Effector memory CD4-positive, alpha-beta T cell (primary cell): ENCODE measurements at places on chromosomes 4 and X.

DNA sequence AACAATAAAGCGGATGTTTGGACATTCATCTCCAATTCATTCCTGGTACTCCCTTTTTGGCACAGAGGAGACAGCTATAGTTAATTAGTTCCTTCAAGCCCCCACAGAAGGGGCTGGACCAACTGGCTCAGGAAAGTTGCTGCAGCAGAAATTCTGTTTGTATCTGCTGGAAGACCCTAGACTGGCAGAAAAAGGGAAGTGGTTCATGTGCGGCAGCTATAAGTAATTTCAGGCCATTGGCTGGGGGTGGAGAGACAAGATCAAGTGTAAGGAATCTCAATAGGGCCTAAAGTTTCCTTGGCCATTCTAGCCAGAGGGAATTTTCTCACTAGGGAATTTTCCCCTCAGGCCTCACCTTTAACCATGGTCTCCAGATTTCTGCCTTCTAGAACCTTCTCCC, 89.9 kb upstream of the DHX15 start:
- DNase-seq: no peak

DNA sequence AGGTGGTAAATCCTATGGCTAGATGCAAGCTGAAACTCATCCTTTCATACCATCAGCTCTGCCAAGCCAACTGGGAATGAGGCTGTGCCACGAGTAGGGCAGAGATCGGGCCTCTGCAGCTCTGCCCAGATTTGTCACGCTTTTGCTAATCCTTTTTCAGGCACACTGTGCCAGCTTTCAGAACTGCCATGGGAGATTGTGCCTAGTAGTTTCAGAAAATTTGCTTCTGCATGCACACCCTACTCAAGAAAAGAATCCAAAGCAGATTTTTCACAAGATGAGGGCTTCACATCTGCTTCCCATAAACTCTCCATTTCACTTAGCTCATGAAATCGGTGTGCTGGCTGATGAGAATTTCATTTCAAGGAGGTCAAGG, 3.3 kb upstream of the ADH7 start:
- DNase-seq: no peak

DNA sequence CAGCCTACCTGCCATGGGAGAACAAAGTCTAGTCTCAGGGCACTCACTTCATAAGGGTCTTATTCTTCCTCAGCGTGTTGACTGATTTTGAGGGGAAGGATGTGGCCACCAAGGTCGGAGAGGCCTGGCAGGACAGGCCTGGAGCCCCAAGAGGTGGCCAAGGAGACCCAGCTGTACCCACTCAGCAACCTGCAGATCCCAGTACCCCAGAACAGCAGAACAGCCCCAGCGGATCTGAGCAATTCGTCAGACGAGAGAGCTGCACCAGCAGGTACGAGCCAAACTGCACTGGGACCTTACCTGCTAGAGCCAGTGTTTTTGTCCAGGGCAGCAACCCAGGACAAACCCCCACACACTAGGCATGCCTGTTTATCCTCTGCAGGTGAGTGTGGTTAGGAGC, 34.3 kb downstream of the PNMA5 start:
- DNase-seq: no peak

- no peak for DNase-seq
Measured at GRCh38 chr4:83748711-83749110, 212.8 kb downstream of the GPAT3 start.

GRCh38 chr4:174616661-174617060, 94.4 kb upstream of the HPGD start:
- DNase-seq: no peak

- DNase-seq: no peak
Measured at GRCh38 chrX:51847463-51847862, 46.0 kb upstream of the MAGED1 start.

GRCh38 chr4:108828620-108829019, 65.8 kb upstream of the ETNPPL start:
- DNase-seq: no peak

GRCh38 chr4:2900741-2901140, 57.1 kb downstream of the ADD1 start:
- DNase-seq: no peak

DNA sequence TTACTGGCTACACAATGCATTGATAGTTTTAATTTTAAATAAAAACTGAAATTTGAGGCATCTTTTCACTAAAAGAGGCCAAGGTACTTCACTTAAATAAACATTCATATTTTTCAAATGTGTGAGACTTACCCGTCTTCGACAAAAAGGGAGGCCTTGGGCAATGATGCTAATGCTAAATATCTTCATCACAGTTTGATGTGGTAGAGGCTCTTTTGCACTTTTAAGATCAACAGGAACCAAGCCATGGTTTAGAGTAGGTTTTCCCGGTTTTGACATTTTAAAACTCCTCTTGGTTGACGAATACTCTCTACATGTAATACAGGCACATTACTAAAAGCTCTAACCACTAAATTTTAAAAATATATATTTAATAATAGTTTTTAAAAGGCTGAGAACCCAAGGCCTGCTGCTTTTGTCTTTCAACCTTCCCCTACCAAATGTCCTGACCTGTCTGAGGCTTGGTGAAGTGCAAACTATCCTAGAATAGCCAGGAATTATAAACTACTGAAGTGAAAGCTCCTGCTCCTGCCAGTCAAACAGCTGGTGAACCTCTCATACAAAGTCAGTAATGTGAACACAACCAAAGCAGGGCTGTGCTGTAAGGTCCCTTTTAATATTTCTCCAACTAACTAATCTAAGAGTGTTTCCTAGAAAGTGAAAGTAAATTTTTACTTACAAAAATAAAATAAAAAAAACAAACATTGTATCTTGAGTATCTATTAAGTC, 153.7 kb downstream of the FBXW7 start:
- no peak for DNase-seq

GRCh38 chr4:167428156-167428555, 193.9 kb upstream of the SPOCK3 start:
- DNase-seq: no peak

DNA sequence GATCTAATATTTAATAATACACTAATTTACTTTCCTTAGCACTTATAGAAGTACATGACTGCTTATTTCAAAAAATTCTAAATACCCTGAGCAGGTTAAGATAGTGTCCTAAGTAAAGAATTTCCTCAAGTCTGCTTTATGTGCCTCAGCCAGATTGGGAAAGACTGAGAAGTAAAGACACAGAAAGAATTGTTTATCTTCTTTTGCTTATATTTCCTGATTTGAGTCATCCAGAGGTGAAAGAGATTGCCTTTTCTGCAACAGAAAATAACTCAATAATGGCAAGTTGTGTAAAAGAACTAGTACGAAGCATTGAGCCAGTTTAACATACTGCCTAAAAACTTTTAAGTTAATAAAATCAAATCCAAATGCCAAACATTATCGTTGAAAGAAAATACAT, 45.0 kb downstream of the NAF1 start:
- DNase-seq: no peak

GRCh38 chr4:17817027-17817426, 6.2 kb downstream of the NCAPG start:
- no peak for DNase-seq

DNA sequence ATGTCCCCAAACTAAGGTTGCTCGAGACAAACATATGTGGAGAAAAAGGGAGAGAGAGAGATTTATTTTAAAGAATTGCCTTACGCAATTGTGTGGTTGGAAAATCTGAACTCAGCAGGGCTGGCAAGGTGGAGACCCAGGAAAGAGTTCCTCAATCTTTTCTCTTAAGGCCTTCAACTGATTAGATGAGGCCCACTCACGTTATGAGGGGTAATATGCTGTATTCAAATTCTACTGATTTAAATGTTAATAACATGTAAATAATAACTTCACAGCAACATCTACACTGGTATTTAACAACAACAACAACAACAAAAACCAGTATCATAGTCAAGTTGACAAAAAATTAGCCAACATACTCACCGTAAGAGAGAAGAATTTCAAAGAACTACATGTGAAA, 14.6 kb downstream of the SERPINA7 start:
- no peak for DNase-seq

DNA sequence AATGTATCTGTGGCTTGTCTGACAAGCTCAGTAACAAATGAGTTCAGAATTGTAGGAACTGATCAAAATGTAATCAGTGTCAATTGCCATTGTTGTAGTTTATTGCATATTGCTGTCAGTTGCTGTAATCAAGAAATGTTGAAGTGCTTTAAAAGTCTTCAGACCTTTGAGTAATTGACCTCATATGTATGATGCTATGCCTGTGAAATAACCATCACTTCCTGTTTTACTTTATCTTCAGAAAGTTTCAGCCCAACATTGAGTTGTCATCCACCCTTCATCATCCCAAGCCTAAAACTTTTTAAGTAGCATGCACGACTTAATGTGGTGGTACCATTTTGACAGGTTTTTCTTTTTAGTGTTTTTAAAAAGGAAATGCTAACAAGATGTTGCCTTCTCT, 212.4 kb downstream of the ARHGAP10 start:
- no peak for DNase-seq

- no peak for DNase-seq
Measured at GRCh38 chr4:106746451-106746850, 289.7 kb downstream of the DKK2 start.

DNA sequence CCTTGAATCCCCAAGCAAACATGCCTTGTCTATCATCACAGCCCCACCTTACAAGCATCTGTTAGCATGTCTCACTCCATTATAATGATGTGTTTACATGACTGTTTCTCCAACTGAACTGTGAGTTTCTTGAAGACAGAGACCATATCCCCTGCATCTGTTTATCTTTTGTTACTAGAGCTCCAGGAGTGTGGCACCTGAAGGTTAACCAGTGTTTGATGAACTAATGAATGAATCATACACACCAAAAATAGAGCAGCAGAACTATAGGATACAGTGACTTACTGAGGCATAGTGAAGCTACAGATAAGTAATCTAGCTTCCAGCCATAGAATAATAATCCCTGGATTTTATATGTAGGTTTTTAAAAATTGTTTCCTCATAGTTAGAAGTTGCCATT, 331.0 kb downstream of the PCDH7 start:
- no peak for DNase-seq

DNA sequence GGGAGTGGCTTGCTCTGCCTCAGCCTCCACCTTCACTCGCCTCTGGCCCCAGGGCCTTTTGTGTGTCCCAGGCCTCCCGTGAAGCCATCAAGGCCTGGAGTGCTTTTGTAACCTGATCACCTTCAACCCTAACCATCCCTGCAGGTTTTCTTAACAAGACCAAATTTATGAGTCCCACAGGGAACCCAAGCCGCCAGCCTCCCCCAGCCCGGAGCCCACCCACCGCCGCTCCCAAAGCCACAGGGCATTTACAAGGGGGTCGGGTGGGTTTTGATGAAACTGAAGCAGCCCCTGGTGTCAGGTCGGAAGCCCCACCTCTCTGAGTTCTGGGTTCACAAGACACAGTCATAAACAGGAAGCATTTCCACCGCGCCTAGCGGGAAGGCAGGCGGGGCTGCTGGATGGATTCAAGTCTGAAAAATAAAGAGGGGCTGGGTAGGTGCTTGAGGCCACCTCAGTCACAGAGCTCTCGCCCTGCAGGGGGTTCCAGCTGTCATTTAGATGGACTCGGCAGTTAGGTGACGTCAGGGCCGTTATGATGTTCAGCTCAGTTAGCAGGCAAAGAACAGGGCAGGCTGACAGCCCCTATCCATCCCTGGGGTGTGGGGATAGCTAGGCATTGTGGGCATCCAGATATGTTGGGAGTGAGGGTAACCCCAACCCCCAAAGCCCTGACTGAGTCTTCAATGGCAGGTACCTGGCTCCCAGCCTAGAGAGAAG, 128.5 kb downstream of the BCOR start:
- no peak for DNase-seq

GRCh38 chr4:41157009-41157408, 57.3 kb downstream of the APBB2 start:
- DNase-seq: no peak
